Endothelial cell (in vitro differentiated cells): ENCODE measurements at places on chromosomes 11 and 22.

- DNase-seq, result no peak
These were observed 323.4 kb downstream of the SHANK2 start for GRCh38 chr11:70928854-70929598.

DNA sequence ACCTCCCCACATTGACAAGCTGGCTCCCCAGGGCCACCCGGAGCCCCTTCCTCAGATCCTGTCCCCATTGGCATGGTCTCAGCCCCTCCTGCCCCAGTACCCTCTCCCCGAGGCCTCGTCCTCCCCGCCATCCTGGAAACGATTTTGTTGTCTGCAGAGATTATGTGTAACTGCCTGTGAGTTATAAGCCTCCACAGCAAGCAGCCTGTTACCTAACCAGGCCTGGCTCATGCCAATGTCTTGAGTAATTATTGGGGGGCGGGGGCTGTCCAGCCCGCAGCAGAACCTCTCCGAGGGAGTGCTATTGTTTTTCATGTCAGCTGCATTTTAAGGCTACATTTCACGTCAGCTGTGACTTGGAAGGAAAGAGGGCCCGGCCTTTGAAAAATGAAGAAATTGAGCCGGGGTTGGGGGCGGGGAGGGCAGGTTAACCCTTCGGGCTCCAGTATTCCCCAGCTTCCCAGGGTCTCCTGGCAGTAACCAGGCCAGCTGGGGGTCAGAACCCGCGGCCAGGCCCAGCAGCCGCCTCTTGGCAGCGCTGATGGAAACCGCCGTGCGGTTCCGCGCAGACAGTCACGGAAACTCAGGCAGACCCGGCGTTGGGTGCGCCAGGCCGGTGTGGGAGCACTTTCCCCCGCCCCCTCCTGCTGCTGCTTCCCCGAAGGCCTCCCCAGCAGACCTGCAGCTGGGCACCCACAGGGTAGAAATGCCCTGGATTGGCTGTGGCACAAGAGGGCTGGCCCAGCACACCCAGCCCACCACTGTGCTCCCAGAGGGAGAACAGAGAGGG, 59.5 kb downstream of the CDKN1C start:
- DNase-seq, result no peak

- DNase-seq, result no peak
These were observed 89.2 kb downstream of the FAT3 start for GRCh38 chr11:92313784-92314183.

DNA sequence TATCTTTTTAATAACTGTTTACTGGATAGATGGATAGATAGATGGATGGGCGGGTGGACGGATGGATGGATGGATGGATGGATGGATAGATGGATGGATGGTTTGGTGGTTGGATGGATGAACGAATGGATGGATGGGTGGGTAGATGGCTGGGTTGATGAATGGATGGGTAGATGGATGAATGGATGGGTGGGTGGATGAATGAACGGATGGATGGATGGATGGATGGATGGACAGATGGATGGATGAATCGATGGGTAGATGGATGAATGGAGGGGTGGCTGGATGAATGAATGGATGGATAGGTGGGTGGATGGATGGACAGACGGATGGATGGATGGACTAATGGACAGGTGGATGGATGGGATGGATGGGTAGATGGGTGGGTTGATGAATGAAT, 13.8 kb upstream of the SLC22A12 start:
- no peak for DNase-seq

DNA sequence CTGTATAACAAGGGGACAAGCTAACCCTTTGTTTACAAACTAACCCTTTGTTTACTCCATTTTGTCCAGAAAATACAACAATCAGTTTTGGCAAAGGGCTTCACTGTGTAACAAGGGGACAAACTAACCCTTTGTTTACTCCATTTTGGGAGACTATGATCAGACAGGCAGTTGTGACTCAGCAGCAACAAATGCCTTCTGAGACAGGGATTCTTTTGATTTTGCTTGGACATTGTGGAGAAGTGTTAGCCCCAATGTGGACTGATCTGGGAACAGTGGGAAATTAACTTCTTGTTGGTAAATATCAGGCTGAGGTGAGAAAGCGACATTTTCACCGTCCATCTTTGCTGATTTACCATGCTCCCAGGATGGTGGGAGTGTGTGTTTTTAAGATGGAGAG, 983 bp downstream of the EHF start:
- no peak for DNase-seq

DNA sequence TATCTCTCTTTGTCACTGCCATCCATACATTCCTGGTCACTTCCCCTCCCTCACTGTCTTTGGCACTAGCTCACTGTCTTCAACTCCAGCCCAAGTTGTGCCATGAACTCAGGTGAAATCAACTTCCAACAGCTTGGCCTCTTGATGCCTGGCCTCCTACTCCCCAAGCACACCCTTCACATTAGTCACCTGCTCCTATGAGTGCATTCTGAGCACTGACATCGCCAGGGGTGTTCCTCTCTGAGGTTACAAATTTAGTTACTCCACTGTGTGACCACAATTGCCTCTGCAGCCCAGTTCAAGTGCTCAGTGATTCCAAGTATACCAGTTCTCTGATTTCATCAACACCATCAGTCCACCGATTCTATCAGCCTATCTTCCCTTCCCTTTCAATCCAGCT, 10.8 kb downstream of the DRD2 start:
- DNase-seq, result no peak

DNA sequence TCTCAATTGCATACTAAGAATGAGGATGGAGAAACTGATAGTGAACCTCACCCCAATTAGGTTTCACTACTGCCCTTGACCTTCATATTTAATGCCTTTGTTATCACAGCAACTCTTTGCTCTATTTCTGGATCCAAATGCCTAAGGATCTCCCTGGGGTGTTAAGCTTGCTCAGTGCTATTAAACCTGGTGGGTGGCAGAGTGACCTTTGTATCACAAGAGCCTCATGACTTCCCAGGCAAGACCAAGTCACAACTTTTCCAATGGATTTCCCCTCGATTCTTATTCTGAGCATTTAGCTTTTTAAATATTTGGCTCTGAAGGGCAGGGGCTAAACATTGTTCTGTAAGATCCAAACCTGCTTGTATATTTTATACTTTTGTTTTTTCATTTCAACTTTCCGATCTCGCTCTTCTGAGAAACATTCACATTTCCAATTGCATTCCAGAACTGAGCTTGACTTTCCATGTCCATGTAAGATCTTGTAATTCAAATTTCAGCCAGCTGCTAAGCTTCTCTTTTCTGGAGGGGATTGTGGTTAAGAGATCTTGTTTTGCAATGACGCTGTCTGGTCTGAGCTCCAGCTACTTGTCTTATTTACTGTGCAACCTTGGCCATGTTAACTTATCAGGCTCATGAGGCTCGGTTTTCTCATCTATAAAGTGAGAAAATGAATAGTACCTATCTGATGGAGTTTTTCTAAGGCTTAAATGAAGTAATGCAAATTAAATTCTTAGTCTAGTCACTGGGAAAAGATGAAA, 6.4 kb upstream of the EHF start:
- no peak for DNase-seq

DNA sequence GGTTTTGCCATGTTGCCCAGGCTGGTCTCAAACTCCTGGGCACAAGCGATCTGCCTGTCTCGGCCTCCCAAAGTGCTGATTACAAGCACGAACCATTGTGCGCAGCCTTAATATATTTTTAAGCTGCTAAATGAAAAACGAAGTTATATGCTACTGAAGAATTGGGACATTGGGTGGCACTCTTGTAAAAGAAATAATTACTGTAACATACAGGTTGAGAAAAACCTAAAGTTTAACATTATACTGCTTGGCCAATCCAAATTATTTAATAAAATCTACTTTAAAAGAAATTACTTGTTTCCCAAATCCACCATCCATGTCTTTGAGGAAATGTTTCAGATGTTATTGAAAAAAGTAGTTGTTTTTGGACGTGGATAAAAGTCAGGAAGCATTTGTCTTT, 37.9 kb upstream of the ARHGAP32 start:
- DNase-seq, result no peak

DNA sequence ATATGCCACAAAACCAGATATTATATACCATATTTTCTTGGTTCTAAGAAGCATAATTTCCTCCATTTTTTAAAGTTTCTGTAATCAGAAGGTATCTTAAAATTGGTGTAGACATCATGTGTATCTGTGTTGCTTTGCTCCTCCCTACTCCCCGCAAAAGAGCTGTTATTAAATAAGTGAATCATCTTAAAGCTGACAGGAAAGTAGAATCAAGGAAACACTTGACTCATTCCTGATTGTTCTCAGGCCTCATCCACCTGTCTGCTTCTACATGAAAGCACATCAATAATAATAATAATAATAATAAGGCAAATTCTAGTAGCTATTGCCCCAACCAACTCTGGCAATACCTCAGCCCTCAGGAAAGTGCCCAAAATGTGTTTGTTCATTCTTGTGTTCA, 26.2 kb upstream of the GUCY1A2 start:
- DNase-seq, result no peak
